Stomach (tissue), 19 donors: ENCODE measurements at places on chromosomes 2 and 18. TPM values are rescaled to one million over a fixed set of nuclear protein-coding genes. Genes with fewer than 3 reads are reported as not detected.

DNA sequence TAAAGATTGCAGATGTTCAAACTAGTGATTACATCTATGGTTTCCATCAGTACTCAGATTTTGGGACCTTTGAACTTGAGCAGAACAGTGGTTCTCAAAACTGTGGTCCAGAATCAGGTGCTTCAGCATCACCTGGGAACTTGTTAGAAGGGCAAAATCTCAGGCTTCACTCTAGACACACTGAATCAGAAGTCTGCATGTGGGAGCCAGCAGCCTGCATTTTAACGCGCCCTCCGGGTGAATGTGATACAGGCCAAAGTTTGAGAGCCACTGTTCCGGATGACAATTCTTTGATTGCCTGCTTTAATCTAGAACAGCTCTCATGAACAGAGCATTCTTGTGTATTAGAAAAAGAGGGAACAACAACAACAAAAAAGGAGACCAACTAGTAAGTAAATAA is 261.7 kb downstream of the GPD2 start:
- peaks cover 5% of the 10 kb centered on the region for H3K4me1 ChIP-seq
- no peaks in the 10 kb centered on the region for H3K36me3 ChIP-seq
- H3K27me3 ChIP-seq = no peaks in the 10 kb centered on the region
- DNase-seq = no peak

- no peak overlapping the region for H3K27ac ChIP-seq
- no peaks in the 10 kb centered on the region for H3K27me3 ChIP-seq
- no peaks in the 10 kb centered on the region for H3K4me1 ChIP-seq
- H3K4me3 ChIP-seq = no peak overlapping the region
Measured at GRCh38 chr18:23719634-23720201, 30.5 kb downstream of the LAMA3 start.

- H3K4me3 ChIP-seq = no peak overlapping the region
- no peaks in the 10 kb centered on the region for H3K4me1 ChIP-seq
- no peaks in the 10 kb centered on the region for H3K36me3 ChIP-seq
- no peak for DNase-seq
- no peaks in the 10 kb centered on the region for H3K27me3 ChIP-seq
Measured at GRCh38 chr2:54274781-54275242, 18.8 kb upstream of the TSPYL6 start.

The TBR1 gene
- not detected for total RNA-seq

The FLACC1 gene
- 1.8 TPM for total RNA-seq
